ENCODE measurements at places on chromosomes 2 and 18.
A peak's percentile ranks its signal among the peaks of the same experiment; 100 is the strongest.

- DNase-seq = peak; percentile 17
Observed at GRCh38 chr18:50614838-50615237, 55.0 kb downstream of the MAPK4 start.

DNA sequence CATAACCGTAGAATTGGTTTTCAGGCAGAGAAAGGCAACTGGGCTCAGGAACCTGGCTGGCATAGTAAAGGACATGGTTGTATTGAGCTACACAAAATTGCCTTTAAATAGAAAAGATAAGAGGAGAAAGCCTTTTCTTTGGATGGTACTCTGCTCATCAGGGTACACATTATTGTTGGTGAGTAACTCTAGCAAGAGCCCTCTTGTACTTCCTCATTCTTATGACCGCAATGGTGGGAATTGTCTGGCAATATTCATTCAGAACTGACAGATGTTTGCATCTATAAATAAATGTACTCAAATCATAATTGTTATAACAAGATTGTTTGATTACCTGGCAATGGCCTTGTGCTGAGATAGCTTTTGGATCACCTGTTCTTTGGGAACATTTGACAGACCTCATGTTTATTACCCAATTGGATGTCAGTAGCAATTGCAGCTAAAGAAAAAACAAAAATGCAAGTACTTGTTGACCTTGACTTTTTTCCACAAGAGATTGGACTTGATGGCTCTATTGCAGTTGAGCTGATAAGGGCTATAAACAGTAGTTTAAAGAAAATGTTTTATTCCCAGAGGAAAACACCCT lies 43.9 kb downstream of the MEIS1 start:
- DNase-seq = no peak

DNA sequence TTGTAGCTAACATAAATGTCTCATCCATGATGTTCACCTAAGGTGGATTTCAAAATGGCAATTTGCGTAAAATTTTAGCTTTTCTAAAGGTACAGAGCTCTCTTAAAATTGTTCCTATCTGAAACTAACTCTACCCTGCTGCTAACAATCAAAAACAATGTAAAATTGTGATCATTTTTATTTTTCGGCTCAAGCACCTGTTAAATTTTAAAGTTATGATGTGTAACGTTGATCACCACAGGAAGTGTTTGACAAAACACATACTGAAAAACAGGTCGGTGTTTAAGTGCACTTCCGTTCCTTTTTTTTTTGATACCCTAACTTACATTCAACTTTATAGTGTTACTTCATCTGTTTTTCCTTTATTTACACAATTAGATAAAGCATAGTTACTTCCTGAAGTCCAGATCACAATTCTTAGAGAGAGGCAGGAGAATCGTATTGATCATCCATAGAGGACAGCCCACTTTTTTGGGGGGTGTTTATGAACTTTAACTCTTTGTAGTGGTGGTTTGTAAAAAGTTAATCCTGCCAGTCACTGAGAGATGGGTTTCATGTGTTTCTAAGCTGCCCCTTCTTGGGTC lies 6.0 kb upstream of the NCK2 start:
- DNase-seq = no peak

DNA sequence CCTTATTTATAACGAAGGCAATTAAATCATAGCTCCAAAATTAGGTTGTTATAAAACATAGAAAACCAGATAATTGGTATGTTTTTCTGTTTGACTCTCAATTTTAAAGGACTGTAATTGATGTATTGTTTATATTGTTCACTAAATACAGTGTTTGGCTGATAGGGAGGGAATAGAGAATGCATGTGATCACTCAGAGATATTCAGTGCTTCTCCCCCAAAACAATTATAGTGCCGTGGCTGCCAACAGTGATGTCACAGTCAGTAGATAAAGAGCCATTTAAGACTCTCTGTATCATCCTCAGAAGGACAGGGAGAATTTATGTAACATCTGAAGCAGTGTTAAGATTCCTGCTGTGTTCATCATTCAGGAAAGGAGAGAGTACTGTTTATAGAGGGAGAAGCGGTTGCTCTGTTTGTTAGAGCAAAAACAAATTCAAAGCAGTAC lies 69.6 kb downstream of the PHLPP1 start:
- no peak for DNase-seq

- no peak for DNase-seq
Observed at GRCh38 chr18:69002233-69002632, 204.4 kb downstream of the CCDC102B start.

- no peak for DNase-seq
Observed at GRCh38 chr18:74768096-74768495, 170.4 kb downstream of the ZNF407 start.

DNA sequence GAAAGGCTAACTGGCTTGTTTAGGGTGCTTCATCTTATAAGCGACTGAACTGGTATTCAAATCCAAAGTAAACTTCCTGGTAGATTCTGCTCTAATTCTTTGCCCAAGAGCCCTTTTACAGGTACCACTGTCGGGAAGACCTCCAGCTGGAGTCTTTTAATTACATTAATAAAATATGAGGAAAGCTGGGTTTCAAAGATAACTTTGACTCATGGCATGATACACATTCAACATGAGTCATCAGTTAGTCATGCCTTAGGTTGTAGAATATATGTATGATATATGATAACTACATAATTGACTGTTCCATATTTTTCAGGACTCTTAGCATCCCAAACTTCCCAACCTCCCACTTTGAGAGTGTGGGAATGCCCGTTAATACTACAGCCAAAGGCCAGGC lies 32.3 kb downstream of the ZCCHC2 start:
- DNase-seq = peak; percentile 83

- DNase-seq = no peak
Observed at GRCh38 chr2:100642425-100642824, 79.6 kb downstream of the PDCL3 start.

DNA sequence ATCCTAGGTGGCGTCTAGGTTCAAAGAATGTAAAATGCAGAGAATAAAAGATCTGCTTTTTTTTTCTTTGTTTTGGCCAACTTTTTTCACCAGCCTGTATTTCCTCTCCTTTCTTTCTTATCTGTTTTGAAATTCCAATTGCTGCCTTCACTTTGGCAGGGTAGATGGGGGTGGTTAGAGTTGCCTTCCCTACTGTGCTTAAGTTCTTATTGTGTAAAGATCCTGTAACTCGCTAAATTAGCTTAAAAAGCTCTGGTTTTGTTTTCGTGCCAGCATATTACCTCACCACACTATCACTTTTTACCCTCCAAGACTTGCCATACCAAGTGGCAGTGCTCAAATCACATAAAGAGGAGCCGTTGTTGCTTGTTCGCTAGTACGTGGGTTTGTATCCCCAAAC lies 921.7 kb downstream of the DPP10 start:
- no peak for DNase-seq

DNA sequence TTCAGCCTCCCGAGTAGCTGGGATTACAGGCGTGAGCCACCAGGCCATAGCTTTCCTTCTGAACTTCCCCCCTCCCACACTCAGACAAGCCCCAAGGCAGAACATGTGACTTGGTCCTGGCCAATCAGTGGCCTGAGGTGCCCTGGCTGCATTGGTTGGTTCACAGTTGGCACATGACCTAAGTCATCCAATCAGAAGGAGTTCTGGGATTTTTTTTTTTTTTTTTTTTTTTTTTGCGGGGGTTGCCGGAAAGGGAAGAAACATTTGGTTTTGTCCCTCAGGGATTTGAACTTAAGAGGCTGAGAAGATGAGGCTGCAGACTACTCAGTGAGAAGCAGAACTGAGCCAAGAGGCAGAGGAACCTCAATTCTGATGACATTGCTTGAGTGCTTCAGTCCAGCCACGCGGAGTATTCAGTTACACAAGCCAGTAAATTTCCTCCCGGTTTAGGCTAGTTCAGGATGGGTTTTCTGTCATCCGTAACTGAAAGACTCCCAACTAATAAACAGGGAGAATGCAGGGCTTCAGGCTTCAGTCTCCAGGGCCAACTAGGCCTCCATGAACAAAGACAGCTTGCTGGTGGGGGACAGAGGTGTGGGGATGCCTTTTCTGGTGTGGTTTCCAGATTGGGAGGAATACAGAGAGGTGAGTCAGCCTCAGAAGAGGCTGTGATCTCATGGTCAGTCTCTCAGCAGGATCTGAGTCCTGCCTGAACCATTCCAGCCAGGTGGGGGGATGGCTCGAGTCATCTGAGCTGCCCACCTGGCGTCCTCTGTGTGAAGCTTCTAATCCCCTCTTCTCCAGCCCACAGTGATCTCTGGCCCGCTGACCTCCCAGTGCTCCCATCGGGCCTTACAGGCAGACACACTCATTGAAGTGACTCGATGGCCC lies 9.2 kb downstream of the PTMA start:
- no peak for DNase-seq

- no peak for DNase-seq
Observed at GRCh38 chr2:28997847-28998735, 17.0 kb downstream of the TOGARAM2 start.

GRCh38 chr2:3117650-3118216 lies 259.9 kb downstream of the EIPR1 start:
- no peak for DNase-seq

DNA sequence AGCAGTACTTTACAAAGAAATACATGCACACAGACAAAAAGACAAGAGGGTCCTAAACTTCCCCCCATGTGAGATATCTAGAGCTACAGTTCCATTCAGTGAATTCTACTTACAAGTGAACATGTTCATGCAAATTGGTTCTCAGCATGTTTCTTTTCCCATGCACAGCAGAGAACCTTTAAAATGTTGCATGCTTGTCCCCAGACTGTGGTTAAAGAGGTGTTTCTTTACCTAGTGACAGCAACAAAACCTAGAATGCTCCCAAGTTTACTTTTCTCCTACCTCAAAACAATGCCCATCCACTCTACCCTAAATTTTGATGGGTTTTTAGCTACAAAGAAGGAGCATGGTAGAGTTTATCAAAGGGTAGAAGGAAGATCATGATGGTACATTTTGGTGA lies 43.7 kb downstream of the FN1 start:
- DNase-seq = no peak

DNA sequence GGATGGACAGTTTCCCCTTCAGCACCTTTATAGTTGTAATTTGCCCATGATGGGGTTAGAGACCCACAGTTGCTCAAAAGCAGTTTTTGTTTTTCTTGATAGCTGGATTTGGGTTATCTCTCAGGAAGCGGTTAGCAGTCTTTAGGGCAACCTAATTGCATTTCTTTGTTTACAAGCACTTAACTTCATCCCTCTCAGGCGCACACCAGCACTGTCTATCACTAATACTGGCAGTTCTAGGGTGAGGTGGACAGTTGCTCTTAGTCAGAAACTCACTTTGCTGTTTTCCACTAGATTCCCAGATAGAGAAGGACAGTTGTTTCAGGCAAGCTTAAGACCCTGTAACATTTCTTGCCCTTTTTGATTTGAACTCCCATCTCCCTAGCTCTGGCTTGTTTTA lies 146.0 kb downstream of the AGAP1 start:
- no peak for DNase-seq

DNA sequence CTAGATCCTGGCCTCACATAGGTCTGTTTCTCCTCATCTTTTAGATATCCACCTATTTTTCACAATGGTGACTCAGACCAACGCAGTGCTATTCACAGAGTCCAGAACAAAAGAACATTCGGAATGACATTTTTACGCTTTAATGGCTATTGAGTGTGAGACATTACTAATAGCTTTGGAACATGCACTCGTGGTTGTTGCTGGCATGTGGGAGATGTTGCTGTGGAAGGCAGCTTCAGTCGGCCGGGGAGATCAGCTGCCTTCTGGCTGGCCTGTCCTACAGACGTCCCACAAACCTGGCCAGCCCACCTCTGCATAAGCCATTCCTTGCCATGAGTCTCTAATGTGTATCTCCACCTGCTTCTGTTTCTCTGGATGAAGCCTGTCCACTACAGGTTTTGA lies 3.4 kb downstream of the MBP start:
- DNase-seq = no peak

- no peak for DNase-seq
Observed at GRCh38 chr2:163626639-163627109, 109.1 kb downstream of the FIGN start.

DNA sequence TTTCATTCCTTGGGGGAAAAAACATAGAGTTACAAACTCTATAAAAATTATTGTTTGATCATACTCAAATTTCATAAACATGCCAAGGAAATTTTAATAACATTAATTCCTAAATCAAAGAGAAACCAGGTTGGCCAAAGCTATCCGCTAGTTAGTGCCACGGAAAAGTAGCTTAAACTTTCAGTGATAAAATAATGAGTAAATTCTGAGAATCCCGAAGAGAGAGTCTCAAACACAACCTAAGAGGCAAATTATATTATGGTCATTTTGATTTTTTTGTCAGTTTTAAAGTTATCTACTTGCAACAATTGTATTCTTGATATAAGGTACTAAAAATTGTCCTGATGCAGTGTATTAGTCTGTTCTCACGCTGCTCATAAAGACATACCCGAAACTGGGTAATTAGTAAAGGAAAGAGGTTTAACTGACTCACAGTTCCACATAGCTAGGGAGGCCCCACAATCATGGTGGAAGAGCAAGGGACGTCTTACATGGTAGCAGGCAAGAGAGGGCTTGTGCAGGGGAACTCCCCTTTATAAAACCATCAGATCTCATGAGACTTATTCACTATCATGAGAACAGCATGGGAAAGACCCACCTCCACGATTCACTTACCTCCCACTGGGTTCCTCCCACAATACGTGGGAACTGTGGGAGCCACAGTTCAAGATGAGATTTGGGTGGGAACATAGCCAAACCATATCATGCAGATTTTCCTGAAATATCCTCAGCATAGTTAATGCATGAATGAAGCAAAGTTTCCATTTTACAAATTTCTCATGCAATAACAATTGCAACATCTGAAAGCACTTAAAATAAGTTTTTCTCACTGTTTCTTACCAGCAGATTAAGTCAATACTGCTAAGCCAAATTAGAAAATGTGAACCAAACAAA lies 205.9 kb upstream of the STK17B start:
- DNase-seq = no peak

- no peak for DNase-seq
Observed at GRCh38 chr2:133571249-133571648, 3.0 kb upstream of the NCKAP5 start.

- no peak for DNase-seq
Observed at GRCh38 chr2:108926561-108927380, 62.2 kb downstream of the EDAR start.

DNA sequence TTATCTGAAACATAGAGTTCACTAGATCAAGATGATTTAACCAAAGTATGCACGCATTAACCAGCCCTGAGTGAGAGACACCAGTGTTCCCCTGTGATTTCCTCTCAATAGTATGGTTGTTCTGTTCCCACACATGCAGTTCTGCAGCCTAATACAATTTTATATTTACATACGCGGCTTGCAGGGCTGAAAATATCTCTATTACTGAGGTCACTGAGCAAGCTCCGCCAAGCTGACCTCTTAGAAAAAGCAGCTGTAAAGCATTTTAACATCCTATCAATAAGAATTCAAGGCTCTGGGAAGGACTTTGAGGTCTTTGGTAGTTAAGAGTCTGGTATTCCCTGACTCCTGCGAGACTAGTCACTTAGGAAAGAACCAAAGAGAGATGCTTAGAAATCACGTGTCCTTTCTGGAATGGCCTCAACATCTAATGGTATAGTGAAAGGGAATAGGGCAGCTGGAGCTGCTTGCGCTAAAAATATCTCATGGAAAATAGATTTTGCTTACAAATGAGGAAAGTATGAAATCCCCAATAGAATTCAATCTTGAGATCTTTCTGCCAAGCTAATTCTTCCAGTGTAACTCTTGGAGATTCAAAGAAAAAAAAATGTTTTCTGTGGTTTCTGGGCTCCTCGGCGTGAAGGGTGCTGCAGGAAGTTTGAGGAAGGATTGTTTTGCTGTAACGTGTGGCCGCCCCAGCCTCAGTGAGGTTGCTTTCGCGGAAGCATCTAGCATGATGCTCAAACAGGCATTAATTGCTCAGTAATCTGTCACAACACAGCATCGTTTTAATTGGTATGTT lies 59.2 kb downstream of the DOCK10 start:
- DNase-seq = no peak
